GM23248 (cell line): ENCODE measurements at places on chromosomes 6 and 20.

- DNase-seq, result peak; percentile 41
These were observed 120.8 kb downstream of the ISM1 start for GRCh38 chr20:13341737-13342393.

- DNase-seq, result peak; percentile 82
These were observed 124.0 kb upstream of the B3GAT2 start for GRCh38 chr6:71080826-71081225.

- peak; percentile 67 for DNase-seq
These were observed 954 bp downstream of the HSD17B8 start for GRCh38 chr6:33205191-33206026.

DNA sequence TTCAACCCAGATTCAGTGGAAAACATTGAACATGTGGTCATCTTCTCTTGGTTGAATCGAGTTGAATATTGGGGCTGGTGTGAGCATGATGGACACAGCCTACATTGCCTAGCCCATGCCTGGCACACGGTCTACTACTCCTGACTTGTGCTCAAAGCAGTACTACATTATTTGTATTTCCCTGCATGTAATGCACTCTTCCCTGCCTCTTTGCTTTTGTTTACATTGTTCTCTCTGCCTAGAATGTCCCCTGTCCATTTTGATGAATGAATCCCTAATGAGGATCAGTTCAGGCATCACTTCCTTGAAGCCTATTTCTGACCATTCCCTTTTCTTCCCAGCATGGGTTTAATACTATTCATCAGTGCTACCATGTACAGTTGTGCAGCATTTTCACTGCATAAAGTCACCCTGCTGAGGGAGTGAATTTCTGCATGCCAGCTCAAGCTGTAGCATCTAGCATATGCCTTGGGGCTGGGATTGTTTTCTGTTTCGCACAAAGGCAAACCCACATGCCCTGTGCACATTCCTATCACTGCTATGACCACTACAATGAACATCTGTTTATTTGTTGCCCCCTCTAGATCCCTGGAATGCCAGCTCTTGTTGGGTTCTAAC, 75.3 kb upstream of the CCN6 start:
- DNase-seq, result no peak

- DNase-seq, result no peak
These were observed 25.1 kb upstream of the HSF2 start for GRCh38 chr6:122374307-122374706.

GRCh38 chr20:38050686-38051085, 17.1 kb downstream of the RPRD1B start:
- peak; percentile 65 for DNase-seq

GRCh38 chr20:57199656-57200405, 66.6 kb downstream of the BMP7 start:
- DNase-seq, result peak; percentile 59

GRCh38 chr6:100673641-100674040, 207.5 kb downstream of the ASCC3 start:
- no peak for DNase-seq

DNA sequence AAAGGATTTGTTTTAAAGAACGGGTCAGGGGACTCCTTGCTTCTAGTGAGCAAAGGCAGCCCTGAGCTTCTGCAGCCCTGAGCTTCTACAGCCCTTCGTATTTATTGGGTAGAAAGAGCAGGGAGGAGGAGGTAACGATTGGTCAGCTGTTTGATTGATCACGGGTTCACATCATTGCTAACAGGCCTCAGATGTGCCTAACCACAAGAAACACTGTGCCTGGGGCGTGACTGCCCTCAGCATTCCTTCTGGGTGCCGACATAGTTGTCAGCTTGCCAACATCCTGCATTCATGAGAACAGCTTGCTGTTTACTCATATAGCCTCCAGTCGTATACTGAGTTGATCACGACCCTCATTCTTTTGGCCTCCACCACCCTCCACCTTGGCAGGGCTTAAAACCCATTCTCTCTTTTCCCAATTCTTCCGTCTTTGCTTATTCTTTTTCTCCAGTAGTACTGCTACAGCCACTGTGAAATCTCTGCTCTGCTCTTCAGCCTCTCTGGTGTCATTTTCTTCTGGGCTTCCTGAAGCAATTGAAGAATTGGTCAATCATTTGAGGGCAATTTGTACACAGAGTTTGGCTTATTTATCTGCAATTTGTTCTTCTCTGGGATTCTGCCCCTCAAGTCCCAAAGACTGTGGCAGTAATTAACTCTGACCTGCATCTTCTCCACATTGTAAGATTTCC, 25.4 kb upstream of the NOP56 start:
- DNase-seq, result peak; percentile 81
